ENCODE measurements at places on chromosomes 1 and 21.

DNA sequence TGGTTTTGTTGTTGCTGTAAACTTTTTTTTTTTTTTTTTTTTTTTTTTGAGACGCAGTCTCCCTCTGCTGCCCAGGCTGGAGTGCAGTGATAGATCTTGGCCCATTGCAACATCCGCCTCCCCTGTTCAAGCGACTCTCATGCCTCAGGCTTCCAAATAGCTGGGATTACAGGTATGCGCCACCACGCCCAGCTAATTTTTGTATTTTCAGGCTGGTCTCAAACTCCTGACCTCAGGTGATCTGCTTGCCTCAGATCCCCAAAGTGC lies 78.9 kb upstream of the SLC45A1 start:
- H3K4me3 ChIP-seq: no peak overlapping the region
- H3K4me1 ChIP-seq: peaks cover 2% of the 10 kb centered on the region
- H3K27ac ChIP-seq: peak overlapping the region; percentile 48
- H3K36me3 ChIP-seq: no peaks in the 10 kb centered on the region
- DNase-seq: no peak
- H3K27me3 ChIP-seq: no peaks in the 10 kb centered on the region

DNA sequence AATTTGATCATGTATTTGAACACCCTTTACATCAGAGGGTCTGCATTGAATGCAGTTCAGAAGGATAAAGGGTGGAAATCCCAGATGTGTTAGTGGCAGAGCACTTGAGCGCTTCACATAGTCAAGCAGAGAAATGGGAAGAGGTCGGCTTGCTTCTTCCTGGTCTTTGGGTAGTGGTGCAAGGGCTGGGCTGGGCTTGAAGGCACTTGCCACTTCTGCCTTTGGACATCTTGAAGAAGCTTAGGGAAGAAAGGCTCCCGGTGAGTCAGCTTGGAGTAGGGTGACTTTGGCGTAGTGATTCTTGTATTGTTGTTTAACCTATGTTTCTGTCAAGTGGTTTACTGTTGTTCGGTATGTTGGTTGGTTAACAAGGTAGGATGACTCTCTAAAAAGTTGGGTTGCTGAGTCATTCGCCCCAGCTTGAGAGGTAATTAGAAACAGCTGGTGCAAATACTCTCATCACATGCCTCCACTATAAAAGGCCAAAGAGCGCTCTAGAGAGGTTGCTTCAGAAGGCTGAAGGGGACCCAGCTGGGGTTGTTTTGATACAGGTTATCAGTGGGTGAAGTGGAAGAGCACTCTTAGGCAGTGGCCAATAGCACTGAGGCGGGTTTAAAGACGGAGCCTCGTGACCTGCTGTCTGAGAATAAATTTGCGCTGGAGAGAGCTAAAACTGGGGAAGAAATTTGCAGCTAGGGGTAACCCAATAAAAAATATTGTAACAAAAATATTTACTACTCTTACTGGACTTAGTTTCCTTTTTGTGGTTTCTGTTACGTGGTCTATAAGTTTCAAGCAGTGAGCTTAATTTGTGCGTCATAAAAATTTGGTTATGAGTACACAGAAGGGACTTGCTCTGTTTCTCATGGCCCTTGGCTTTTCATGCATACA lies 1.4 kb downstream of the BACH1 start:
- peak; percentile 29 for DNase-seq
- no peaks in the 10 kb centered on the region for H3K36me3 ChIP-seq
- H3K27me3 ChIP-seq: no peaks in the 10 kb centered on the region
- H3K4me1 ChIP-seq: peaks cover 2% of the 10 kb centered on the region
- peak overlapping the region; percentile 99 for H3K4me3 ChIP-seq

GRCh38 chr21:25062061-25062460 lies 545.2 kb downstream of the MRPL39 start:
- no peaks in the 10 kb centered on the region for H3K4me1 ChIP-seq
- H3K36me3 ChIP-seq: no peaks in the 10 kb centered on the region
- no peak for DNase-seq
- no peaks in the 10 kb centered on the region for H3K27me3 ChIP-seq
- H3K27ac ChIP-seq: no peak overlapping the region

- no peaks in the 10 kb centered on the region for H3K27me3 ChIP-seq
- no peaks in the 10 kb centered on the region for H3K36me3 ChIP-seq
- peak overlapping the region; percentile 76 for H3K4me3 ChIP-seq
- peak overlapping the region; percentile 93 for H3K27ac ChIP-seq
- DNase-seq: peak; percentile 31
These were observed 2.0 kb downstream of the AHDC1 start for GRCh38 chr1:27601771-27602461.

GRCh38 chr1:77400781-77401180 lies 119.0 kb downstream of the AK5 start:
- no peaks in the 10 kb centered on the region for H3K36me3 ChIP-seq
- no peak overlapping the region for H3K4me3 ChIP-seq
- no peak overlapping the region for H3K27ac ChIP-seq
- no peaks in the 10 kb centered on the region for H3K4me1 ChIP-seq
- DNase-seq: no peak

DNA sequence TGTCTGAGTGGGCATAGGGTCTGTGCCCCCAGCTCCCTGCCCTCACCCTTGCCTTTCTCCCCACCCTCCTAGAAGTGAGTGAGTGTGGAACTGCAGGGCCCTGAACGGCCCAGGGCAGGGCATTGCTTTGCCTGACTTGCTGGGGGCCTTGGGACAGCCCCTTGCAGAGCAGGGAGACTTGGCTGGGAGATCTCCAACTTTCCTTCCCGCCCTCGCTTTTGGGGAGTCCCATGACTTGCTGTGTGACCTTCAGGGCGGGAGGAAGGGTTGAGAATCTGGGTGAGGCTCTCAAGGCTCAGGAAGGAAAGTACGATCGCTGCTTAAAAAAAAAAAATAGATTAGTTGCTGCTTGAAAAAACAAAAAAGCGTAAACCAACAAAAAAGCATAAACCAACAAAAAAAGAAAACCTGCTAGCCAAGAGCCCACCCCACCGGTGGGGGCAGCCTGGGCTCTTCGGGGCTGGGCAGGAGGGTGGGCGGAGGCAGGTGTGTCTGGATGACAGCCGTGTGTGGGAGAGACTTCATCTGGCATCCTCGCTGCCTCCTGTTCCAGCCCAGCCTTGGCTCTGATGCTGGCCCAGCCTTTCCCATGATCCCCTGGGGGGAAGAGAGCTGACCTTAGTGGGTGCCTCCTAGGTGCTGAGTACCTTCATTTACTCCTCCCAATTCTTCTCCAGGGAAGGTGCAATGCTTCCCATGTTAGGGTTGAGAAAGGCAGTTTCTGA lies 6.5 kb downstream of the NBL1 start:
- DNase-seq: peak; percentile 38
- H3K27me3 ChIP-seq: no peaks in the 10 kb centered on the region
- peaks cover 24% of the 10 kb centered on the region for H3K4me1 ChIP-seq

- no peaks in the 10 kb centered on the region for H3K27me3 ChIP-seq
- no peaks in the 10 kb centered on the region for H3K36me3 ChIP-seq
- no peak for DNase-seq
- no peak overlapping the region for H3K4me3 ChIP-seq
- H3K27ac ChIP-seq: no peak overlapping the region
- no peaks in the 10 kb centered on the region for H3K4me1 ChIP-seq
These were observed 7.2 kb upstream of the ETS2 start for GRCh38 chr21:38798481-38798882.

DNA sequence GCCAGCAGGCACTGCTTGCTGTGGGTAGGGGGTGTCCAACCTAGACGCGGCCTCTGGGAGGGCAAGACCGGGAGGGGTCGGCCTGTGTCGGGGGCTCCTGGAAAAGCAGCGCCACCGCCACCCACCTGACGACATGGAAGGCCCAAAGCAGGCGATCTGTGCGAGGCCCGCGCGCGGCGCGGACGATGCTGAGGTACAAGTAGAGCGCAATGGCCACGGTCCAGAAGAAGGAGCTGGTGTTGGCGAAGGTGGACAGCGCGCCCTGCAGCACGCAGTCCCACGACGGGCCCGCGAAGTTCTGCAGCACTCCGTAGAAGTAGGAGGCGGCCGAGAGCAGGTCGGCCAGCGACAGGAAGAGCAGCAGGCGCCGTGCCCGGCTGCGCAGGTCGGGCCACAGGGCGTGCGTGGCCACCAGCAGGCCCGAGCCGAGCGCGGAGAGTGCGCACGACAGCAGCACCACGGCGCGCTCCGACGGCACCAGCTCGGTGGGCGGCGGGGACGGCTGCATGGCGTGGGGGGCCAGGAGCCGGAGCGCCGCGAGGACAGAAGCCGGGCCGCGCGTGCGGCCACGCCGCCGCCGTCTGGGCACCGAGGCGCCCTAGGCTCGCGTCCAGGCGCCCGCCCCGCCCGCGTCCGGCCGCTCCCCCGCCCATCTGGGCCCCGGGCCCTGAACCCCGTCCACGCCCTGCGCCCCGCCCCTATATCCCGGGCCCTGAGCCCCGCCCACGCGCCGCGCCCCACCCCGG lies at the start of gene GPR157:
Gene GPR157, minus strand, starts transcription at position 583 of the 746 bp plus-strand sequence. Its CDS starts 75 bp downstream, at position 508.
- peak; percentile 91 for DNase-seq
- H3K36me3 ChIP-seq: no peaks in the 10 kb centered on the region
- H3K27me3 ChIP-seq: no peaks in the 10 kb centered on the region
- peak within 1 kb of the TSS; percentile 69 for H3K4me3 ChIP-seq
- H3K27ac ChIP-seq: peak within 1 kb of the TSS; percentile 88
- peaks cover 4% of the 10 kb centered on the region for H3K4me1 ChIP-seq

- H3K27me3 ChIP-seq: no peaks in the 10 kb centered on the region
These were observed 122.7 kb downstream of the VAV3 start for GRCh38 chr1:107842241-107842640.

GRCh38 chr1:25711555-25712298 lies 88.3 kb upstream of the SELENON start:
- no peaks in the 10 kb centered on the region for H3K27me3 ChIP-seq
- H3K27ac ChIP-seq: no peak overlapping the region
- no peaks in the 10 kb centered on the region for H3K4me1 ChIP-seq
- DNase-seq: no peak
- no peak overlapping the region for H3K4me3 ChIP-seq
